ENCODE measurements at places on chromosomes 16 and 17.

DNA sequence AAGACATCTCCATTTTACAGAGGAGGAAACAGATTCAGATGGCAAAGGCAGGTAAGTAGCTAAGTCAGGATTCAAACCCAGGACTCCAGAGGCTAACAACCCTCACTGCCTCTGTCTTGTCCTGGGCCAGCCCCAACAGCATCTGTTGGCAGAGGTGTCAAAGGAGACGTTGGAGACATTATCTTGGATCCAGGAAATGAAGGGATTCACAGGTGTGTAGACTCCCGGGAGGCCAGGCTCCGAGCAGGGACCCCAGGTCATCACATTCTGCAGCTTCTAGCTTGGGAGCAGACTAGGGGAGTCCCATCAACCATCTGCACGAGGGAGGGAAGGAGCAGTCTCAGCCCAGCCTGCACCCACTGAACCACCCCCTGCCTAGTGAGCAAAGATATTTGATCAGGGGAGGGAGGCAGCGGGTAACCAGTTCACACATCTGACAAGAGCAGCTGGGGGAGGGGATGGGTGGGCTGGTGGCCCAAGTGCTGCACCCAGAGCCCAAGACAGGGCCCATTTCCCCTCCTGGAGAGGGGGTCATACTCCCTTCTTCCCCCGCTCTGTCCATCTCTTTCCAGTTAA, 1.0 kb upstream of the B9D1 start:
- no peak for DNase-seq

- no peak for DNase-seq
Measured at GRCh38 chr17:81923302-81924260, 4.0 kb downstream of the MAFG start.

GRCh38 chr17:77763023-77763422, 195.5 kb upstream of the TNRC6C start:
- DNase-seq = no peak

- peak; percentile 69 for DNase-seq
Measured at GRCh38 chr17:45261577-45262515, at the start of gene SPATA32. Gene SPATA32, minus strand, starts transcription at chr17:45262094. Its CDS starts 78 bp downstream, at chr17:45262016.

DNA sequence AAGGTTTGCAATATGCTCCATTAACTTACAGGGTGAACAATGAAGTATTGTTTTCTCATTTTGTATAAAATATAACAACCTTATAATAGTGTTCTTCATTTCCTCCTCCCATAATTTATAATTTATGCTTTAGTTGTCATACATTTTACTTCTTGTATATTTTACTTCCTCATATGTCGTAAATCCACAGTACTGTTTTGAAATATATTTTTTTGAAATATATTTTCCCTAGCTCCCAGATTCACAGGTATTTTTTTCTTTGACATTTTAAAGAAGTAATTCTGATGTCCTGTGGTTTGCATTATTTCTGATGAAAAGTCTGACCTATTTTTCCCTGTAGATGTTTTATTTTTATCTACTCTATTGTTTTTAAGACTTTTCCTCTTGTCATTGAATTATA, 52.7 kb downstream of the VMP1 start:
- DNase-seq = no peak

- no peak for DNase-seq
Measured at GRCh38 chr16:83807327-83807709, 460 bp upstream of the HSBP1 start.

GRCh38 chr16:4663777-4664465, 29.4 kb upstream of the NUDT16L1 start:
- no peak for DNase-seq

- DNase-seq = no peak
Measured at GRCh38 chr17:8019166-8019565, 16.8 kb downstream of the GUCY2D start.

DNA sequence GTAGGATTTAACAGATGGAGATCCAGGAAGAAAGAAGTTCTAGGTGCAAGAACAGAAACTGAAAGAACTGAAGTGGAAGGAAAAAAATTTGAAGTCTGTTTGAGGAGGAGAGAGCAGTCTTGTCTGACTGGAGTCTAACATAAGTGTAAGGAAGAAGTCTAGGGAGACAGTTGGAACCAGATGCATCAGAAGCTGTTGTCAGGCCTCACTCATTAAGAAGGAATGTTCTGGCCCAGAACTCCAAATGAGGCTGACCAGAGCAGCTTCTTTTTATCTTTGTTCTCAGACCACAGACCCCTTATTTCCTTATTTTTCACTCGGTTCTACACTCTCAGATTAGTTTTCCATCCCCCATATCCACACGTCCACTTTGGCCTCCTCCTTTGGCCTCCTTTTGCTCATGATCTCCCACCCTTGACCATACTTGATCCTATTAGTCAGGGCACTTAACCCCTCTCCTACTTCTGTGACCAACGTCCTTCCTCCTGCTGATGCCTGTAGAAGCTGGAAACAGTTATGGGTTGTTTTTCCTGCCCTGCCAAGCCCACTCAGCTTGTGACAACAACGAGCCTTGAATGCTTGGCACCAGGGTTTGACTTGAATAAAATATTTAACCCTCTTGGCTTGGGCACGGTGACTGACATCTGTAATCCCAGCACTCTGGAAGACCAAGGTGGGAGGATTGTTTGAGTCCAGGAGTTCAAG, 7.0 kb upstream of the MYH2 start:
- DNase-seq = no peak

DNA sequence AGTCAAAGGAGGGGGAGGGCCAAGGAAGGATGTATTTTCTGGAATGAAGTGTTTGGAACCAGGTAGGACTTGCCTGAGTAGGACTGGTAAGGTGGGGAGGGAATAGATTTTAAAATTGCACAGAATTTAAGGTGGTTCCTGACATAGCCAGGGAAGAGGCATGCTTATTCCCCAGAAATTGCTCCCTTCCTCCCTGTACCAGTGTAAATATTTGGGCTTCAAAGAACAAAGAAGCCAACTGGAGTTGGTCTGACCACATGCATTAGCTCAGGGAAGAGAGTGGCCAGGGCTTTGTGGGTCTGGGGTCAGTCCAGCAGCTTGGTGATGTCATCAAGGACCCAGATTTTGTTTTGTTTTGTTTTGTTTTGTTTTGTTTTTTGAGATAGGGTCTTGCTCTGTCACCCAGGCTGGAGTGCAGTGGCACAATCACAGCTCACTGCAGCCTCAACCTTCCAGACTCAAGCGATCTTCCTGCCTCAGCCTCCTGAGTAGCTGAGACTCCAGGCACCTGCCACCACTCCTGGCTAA, 9.3 kb upstream of the MRTFB start:
- no peak for DNase-seq

DNA sequence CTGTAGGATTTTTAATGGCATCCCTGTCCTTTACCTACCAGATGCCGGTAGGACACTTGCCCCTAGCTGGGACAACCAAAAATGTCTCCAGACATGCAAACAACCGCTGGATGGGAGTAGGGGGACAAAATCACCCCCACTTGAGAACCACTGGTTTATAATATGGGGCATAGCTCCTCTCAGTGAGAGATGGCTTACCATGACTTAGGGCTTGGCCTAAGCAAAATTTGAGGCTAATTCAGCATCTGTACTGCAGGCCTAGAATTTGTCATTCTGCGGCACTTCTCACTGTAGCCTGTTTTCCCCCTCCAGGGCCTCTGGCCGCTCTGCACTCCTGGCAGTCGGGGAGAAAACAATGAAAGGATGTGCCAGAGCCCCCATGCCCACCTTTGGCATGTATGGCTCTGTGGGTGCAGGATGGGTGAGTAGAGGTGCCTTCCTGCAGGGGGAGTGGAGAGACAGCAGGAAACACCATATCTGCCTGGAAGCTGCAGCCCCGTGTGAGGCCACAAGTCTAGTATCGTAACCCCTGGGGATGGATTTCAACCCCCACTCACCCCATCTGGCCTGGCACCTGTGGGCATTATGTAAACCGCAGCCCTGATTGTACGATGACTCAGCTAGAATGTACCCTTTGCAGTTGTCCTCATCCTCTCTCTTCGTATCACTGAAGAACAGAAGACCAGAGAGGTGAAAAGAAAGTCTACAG, 268.1 kb downstream of the SOX9 start:
- DNase-seq = no peak

GRCh38 chr16:27599606-27600005, 49.7 kb downstream of the KATNIP start:
- no peak for DNase-seq
